ENCODE measurements at places on chromosomes 2 and 18.

DNA sequence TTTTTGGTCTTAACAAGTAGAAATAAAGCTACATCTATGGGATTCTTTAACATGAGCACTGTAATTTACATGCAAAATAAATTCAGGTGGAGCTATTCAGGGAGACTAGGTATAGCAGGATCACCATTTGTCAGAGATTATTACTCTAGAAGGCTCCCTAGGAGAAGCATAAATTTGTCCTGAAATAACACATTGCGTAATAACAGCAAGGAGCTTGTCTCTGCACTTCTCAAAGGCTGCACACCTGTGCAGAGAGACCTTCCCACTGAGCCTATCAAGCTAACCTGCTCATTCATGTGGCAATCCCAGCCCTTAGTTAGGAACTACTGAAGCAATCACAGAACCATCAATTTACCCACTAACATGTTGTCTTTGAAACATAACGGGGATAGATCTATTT is 437.4 kb upstream of the MC4R start:
- no peak for DNase-seq

DNA sequence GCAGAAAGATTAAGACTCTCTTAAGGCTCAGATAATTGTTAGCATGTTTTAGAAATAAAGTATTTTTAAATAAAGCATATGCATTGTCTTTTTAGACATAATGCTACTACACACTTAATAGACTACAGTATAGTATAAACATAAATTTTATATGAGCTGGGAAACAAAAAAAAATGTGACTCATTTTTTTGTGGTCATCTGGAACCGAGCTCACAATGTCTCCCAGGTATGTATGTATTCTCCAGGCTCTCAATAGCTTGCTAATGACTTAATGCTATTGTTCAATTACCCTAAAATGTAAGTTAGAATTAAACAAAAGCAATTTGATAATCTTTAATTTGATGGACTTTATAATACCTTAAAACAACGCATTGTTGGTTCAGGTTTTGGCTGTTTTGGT is 167.2 kb downstream of the NUP35 start:
- DNase-seq = no peak

- DNase-seq = no peak
Measured at GRCh38 chr18:26827581-26827980, 37.9 kb downstream of the AQP4 start.

DNA sequence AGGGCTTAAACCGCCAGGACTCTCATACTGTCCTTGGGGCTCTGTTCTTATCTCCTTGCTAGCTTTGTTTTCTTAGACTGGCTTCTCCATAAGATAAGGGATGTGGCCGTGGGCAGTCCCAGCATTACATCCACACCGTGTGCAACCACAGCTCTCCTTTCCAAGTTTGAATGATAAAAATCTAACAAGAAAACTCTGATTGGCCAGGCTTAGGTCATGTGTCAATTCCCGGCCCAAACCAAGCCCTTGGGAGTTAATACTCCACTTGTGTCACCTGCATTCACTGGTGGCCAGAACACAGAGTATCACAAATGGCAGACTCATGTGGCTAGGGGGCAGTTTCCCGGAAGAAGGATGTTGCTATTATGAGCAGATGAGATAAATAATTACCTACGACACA is 43.2 kb upstream of the KDM3A start:
- no peak for DNase-seq

DNA sequence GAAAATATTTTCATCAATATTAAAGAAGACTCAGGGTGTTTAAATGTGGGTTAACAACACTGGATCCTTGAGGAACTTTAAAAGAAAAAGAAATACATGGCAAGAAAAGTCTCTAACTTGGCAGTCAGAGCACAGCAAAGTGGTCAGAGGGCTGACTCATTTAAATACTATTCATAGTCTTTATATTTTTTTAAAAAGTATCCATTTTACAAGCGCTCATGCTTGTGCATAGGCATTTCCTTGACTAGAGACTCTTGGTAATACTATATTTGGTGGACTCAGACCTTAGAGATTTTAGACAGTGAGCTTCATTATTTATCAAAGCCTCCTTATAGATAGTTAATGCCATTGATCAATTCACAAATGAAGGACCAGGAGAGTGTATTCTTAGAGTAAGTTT is 110.2 kb downstream of the ABCA12 start:
- DNase-seq = no peak

- DNase-seq = no peak
Measured at GRCh38 chr2:222548992-222549391, 106.9 kb downstream of the FARSB start.

GRCh38 chr2:97993926-97994325 is 1.8 kb downstream of the TMEM131 start:
- no peak for DNase-seq

- no peak for DNase-seq
Measured at GRCh38 chr2:239193401-239193811, 207.4 kb downstream of the HDAC4 start.

GRCh38 chr2:119760956-119761275 is 1.2 kb downstream of the PTPN4 start:
- peak; percentile 32 for DNase-seq

- DNase-seq = no peak
Measured at GRCh38 chr18:11587432-11587831, 22.0 kb upstream of the SLC35G4 start.
